ENCODE measurements at places on chromosomes 2 and 18.

- DNase-seq: no peak
Measured at GRCh38 chr2:30230497-30231211, 680 bp upstream of the LBH start.

GRCh38 chr2:72292433-72292832, 144.8 kb upstream of the CYP26B1 start:
- DNase-seq: no peak

DNA sequence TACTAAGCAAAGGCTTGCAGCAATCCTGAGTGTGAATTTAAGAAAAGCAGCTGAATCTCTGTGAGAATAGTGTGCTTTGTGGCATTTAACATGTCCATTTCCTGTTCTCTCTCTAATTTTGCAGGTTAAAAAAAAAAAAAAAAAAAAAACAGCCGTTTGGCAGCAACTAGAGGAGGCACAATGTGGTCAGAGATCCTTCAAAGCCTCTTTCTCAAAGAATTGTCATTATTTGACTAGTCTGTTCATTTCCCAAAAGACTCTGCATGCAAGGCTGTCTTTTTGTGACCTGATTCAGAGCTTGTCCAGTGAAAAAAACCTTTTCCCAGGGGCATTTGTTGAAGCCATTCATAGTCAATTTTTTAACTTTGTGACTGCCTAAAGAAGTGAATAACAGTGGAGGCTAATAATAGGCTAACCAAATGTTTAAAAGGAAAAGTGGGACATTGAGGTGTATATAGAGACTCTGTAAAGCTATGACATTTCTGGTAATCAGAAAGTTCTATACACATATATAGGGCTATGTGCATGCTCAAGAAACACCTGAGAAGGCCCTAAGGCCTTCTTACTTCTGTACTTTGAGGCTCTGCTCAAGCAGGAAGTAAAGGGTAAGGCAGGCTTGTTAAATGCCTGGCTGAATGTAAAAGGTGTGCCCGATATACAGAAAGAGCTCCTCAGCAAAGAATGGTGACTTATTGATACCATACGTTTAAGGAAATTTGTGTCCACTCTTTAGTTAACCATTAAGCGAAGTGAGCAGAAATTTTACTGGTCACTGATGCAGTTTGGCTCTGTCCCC, 289.6 kb upstream of the RAB6C start:
- no peak for DNase-seq

DNA sequence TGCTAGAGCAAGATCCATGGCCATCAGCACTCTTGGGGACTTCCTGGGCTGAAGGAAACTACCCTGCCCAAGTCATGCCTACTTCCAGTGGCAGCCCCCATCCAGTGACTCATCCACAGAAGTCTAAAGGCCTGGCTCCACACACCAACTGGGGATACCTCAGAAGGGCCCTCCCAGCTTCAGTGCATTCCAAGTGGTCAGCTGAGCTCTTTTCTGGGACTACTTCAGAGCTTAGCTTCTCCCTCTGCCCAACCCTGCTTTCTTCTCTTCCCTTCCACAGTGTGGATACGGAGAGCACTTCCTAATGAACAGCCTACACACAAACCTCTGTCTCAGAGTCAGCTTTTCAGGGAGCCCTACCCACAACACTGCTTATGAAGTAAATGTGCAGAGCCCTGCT, 66.5 kb downstream of the CLHC1 start:
- DNase-seq: no peak
